Esophagus squamous epithelium (tissue), 5 donors: ENCODE measurements at places on chromosomes 2 and 18.

GRCh38 chr2:119826370-119826961 is 66.7 kb downstream of the PTPN4 start:
- DNase-seq = no peak

- no peak for DNase-seq
Observed at GRCh38 chr2:149291881-149292280, 38.5 kb upstream of the LYPD6 start.

- DNase-seq = no peak
Observed at GRCh38 chr2:29223257-29223656, 108.0 kb downstream of the CLIP4 start.

DNA sequence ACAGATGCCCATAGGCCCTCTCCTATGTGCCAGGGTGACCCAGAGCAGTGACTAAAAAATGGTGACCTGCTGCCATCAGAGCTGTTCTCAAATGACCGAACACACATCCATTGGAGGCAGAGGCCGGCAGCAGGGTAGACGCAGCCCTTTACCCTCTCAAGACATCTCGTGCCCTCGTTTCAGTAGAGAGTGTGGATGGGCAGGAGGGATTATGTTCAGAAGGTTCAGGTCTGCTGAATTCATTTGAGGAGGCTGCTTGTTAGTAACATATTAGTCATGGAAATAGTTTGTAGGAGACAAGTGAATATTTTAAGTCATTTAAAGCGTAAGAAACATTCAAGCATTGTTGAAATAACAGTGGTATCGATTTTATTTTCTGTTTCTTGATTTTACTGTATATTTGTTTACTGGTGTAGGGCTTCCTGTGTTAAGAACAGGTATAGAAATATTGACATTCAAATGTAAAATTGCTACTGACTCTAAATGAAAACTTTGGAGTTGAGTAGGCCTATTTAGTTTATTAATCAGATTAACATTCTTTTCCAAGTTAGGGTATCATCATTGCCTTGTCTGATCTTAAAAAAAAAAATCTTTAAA is 82.6 kb downstream of the ZNF532 start:
- no peak for DNase-seq

DNA sequence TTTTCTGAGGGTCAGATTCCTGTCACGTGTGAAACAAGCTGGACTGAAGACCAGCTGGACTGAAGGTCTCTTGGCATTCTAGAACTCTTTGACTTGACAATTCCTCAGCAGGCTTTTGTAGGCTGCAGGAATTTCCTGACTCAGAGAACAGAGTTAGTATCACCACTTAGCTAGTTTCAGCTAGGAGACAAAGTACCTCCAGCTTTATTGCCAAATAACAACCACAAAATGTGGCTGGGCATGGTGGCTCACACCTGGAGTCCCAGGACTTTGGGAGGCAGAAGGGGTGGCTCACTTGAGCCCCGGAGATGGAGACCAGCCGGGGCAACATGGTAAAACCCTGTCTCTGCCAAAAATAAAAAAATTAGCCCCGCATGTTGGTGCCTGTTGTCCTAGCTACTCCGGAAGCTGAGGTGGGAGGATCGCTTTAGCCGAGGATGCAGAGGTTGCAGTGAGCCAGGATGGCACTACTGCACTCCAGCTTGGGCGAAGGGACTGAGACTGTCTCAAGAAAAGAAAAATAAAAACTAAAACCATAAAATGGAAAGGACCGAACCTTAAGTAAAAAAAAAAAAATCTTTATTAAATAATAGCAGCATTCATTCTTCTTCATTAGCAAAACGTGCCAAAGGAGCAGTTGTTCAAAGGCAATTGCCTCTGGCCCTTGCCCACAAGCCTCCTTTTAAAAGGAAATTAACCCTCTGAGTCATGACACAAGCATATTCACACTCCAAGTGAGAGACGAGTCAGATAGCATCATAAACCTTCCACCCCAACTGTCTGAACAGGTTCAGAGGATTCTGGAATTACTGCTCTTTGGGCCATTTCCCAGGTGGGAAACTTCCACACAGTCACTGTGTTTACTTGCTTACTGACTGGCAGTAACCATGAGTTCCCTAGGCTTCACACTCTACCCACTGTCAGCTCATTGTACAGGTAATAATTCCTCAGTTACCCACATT is 88.9 kb downstream of the MYL12B start:
- DNase-seq = no peak

- no peak for DNase-seq
Observed at GRCh38 chr2:210859314-210859713, 302.9 kb downstream of the CPS1 start.

DNA sequence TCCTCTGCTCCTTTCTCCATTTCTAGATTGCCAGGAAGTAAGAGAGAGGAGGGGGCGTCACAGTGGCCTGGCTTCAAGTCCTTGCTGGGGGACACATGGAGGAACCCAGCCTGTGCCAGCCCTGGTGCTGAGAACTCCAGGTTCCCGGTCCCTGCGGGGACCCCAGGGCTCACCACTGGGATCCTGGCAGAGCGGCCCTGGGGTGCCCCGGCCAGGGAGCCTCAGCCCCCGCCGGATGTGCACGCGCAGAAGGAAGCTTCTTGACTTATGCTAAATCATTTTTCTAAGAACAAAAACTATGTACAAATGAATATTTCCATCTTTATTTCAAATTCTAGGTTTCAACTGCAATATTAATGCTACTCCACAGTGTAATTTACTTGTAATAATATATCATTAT is 82.6 kb upstream of the SP3 start:
- no peak for DNase-seq

GRCh38 chr2:14363137-14363536 is 269.4 kb upstream of the LRATD1 start:
- DNase-seq = no peak

- no peak for DNase-seq
Observed at GRCh38 chr2:235670974-235671787, 177.3 kb downstream of the AGAP1 start.

DNA sequence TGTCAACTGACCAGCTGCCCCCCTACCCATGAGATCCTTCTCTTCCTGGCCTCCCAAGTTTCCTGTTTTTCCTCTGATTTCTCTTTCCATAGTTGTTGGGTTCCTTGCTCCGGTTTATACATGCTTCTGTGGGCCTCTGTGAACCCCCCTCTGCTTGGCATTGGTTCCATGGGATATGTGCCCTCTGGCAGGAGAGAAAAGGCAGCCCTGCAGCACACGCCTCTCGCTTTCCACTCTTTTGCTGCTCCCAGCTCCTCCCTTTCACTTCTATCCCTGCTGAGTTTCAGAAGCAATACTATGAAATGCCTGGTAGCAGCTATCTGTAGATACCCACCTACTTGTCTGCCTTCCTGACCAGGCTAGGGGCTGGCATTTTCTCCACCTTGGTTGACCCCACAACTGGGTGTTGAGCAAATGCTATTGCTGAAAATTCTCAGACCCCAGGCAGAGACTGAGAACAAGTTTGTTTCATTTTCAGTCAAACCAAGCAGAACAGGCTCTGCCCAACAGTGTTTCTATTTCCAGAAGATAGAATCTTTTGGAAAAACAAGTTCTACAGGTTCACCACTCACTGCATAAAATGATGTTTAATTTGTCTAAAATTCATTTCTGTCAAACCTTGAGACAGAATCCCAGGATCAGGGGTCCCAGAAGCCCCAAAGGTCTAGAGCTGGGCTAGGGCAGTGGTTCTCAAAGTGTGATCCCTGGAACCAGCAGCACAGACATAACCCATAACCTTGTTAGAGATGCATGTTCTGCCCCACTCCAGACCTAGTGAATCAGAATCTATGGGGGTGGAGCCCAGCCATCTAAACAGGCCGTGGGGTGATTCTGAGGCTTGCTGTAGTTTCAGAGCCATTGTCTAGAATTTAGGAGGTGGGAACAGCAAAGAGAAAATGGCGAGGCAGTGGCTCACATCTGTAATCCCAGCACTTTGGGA is 13.4 kb downstream of the CAPG start:
- no peak for DNase-seq

- no peak for DNase-seq
Observed at GRCh38 chr18:39886136-39886535, 2068.9 kb upstream of the PIK3C3 start.

- no peak for DNase-seq
Observed at GRCh38 chr2:866009-866680, 84.5 kb upstream of the SNTG2 start.

GRCh38 chr2:213243189-213244044 is 40.8 kb upstream of the SPAG16 start:
- no peak for DNase-seq

GRCh38 chr2:237663517-237664110 is 36.2 kb downstream of the LRRFIP1 start:
- DNase-seq = no peak

DNA sequence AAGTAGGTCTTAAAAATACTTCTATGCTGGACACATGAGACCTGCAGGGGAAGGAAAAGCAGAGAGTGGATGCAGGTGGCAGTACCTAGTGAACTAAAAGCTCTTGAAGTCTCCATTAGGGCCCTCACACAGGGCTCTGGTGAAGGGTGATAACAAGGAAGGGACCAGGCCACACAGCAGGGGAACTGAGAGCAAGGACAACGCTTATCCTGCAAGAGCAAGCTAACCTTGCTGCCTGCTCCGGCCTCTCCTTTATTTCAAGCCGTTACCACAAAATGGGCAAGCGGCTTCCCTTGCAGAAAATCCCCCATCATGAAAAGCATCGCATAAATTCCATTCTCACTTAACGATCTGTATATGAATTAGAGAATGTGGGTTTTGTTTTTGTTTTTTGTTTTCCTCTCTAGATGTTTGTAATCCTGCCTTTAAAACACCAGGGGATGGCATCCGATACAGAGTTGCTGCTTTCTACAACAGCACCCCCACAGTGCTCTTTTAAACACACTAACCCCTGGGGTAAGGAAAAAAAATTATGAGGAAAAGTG is 64.5 kb downstream of the CACNB4 start:
- DNase-seq = no peak

DNA sequence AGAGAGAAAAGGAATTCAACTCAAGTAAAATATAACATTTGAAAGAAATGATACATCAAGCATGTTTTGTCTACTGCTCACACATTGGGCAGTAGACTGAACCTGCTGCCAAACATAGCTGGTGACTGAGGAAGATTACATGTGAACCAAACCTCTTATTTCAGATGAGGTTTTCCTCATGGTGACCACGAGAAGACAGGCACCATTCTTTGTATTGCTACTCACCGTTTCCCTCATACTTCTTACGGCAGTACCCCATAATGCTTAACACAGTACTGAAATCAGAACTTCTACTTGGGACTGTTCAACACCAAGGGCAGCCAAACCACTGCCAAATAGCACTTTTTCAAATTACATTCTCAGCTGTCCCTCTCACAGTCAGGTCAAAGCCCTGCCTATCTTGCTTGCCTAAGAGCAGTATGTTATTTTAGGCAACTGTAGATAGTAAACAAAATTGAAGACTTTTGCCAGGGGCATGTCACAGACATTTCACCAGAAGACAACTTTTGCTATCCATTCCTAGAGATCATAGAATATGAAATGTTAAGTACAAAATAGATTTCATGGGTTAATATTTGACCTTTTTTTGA is 167.1 kb upstream of the DOK6 start:
- no peak for DNase-seq

GRCh38 chr2:237603049-237603717 is 12.6 kb upstream of the RAB17 start:
- no peak for DNase-seq

DNA sequence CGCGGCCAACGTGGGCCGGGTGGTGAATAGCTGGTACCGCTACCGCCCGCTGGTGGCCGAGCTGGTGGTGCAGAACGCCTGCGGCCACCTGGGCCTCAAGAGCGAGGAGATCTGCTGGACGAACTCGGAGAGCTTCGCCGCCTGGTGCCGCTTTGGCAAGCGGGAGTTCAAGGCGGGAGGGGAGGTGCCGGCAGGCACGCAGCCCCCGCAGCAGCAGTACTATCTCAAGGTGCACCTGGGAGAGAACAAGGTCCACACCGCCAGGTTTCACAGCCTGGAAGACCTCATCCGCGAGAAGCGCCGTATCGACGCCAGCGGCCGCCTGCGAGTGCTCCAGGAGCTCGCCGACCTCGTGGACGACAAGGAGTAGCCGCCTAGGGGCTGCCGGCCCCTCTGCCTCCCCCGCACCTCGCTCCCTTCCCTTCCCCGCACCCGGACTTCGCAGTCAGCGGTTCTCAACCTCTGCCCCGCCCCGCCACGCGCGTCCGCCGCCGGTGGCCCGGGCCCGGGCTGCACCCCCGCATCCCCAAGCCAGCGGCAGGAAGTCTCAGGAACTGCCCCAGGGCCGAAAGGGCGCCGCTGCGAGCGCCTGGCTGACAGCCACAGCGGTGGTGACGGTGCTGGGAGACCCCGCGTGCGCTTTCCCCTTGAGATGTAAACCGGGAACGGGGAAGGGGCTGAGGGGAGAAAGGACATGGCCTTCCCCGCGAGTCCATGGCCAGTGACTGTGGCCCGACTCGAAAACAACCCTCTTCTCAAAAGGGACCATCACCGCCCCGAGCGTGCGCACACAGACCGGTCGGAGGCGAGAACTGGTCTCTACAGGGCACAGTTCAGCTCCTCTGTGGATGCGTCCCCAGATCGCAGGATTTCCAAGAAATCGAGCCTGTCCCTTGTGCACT is 2.2 kb downstream of the LRATD1 start:
- no peak for DNase-seq

DNA sequence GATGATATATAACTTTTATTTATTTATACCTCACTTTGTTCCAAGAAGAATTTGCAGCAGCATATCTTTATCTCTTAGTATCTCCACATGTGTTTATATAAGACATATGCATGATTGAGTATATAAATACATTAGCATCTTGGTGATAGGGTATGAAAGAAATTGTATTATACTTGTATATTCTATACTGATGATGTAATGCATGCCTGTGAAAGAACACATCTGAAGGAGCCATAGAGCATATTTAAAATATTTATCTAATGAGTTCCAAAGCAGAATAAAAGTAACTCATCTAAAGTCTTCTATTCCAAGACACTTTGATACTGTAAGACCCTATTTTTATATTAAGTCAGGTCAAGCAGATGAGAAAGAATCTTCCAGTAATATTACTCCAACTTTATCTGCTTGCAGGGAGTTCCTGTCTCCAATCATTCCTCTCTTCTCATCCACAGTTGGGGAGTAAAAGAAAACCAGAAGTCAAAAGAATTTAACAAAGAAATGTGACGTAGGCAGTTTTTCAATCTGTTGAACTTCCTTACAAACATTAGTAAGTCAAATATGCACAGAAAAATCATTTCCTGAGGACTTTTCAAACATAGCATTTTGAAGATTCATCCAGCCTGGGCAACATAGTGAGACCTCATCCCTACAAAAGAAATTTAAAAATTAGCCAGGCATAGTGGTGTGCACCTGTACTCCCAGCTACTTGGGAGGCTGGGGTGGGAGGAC is 76.7 kb downstream of the DTNB start:
- DNase-seq = no peak
